ENCODE measurements at places on chromosomes 12 and 14.

DNA sequence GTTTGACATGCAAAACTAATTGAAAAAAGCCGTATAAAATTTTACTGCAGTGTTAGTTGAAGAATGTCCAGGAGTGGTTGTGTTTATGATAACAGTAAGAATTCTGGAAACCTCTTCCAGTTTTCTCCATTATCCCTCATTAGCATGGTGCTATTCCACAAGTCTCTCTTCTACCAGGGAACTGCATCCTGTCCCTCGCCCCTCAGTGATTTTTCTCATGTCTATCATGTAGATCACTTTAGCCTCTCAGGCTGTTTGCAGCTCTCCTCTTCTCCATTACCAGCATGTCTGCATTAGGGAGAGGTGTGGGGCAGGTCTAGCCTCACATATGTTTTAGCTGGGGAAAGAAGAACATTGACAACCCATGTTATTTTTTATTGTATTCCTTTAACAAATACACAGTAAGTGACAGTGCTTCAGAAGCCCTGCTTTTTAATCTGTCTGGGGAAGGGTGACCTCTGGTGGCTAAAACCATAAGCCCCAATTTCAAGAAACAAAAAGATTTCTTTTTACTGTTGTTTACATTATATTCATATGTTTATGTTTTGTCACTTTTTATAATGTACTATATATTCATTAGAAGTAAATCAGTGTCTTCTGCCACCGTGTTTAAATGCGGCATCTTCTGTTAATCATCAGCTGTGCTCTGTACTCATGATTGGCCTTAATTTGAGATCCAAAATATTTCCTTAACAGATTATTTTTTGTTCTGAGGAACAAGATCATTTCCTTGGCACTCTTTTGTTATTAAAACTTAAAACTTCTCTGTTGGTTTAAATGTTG, 70.7 kb downstream of the RASSF8 start:
- no peak for DNase-seq

DNA sequence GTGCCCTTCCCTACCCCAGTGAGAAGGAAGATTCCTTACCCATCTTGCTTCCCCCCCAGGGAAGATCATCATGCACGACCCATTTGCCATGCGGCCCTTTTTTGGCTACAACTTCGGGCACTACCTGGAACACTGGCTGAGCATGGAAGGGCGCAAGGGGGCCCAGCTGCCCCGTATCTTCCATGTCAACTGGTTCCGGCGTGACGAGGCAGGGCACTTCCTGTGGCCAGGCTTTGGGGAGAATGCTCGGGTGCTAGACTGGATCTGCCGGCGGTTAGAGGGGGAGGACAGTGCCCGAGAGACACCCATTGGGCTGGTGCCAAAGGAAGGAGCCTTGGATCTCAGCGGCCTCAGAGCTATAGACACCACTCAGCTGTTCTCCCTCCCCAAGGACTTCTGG, 9.3 kb downstream of the PCK2 start:
- DNase-seq: no peak

DNA sequence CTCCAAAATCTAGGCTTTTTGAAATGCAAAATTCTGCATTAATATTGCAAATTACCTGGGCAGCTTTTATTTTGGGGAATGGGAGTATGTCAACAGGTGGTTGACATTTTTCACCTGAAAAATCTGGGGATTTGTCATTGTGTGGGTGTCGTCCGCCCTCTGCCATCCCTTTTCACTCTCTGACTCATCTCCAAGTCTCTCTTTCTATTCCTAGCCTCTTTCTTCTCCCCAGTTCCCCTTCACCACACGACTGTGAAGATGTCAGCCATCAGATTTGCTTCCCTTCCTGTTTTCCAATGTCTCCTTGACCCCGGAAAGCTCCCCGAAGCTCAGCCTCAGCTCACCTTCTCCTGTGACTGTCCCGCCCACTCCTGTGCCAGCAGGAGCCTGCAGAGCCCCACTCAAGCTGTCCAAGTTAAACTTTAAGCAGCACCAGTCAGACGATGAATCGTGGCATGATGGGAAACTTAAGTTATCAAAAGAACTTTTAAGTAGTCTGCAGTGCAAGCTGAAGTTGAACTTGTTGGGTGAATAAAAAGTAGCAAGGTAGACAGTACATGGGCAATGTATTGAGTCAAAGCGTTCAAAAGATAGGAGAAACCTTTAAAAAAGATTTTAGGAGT, 590.2 kb downstream of the VRK1 start:
- DNase-seq: no peak

- no peak for DNase-seq
Observed at GRCh38 chr12:9710584-9711375, 22.1 kb downstream of the CLECL1 start.

GRCh38 chr12:65868133-65868705, 43.9 kb downstream of the HMGA2 start:
- DNase-seq: no peak
